Thyroid gland (tissue), 4 donors: ENCODE measurements at places on chromosomes 1 and 21.

GRCh38 chr1:9654051-9654833 is 2.7 kb downstream of the PIK3CD start:
- no peak for DNase-seq

DNA sequence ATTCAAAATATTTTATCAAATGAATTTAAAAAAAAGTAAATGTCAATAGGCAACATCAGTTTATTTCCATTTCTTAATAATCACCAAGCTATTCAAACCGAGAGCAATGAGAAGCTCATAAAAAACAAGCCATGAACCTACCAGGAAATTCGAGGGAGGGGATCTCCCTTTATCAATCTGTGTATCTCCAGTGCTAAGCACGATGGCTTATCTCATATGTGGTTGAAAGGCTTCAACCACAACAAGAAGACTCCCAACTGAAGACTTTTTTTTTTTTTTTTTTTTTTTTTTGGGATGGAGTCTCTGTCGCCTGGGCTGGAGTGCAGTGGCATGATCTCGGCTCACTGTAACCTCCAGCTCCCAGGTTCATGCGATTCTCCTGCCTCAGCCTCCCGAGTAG is 833.3 kb downstream of the USP25 start:
- DNase-seq: no peak

GRCh38 chr1:238108417-238108816 is 217.7 kb upstream of the ZP4 start:
- DNase-seq: no peak

GRCh38 chr21:42150474-42151085 is 68.4 kb upstream of the ABCG1 start:
- DNase-seq: no peak

DNA sequence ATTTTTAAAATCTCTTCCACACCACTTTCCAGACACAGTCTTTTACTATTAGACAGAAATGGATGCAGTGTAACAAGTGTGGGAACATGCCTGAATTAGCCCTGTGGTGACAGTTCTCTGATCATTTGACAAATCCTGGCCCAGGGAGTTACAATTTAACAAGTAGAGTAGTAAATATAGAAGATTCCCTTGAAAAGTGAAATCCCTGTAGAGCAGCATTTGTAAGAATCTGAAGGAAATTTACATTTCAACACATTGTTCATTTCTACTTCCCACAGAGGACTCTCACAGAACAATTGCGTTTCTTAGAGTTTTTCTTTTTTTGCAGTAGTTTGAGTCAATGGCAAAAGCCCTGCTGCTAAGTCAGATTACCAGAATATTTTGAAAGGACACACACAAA is 458.3 kb upstream of the BRINP3 start:
- no peak for DNase-seq

DNA sequence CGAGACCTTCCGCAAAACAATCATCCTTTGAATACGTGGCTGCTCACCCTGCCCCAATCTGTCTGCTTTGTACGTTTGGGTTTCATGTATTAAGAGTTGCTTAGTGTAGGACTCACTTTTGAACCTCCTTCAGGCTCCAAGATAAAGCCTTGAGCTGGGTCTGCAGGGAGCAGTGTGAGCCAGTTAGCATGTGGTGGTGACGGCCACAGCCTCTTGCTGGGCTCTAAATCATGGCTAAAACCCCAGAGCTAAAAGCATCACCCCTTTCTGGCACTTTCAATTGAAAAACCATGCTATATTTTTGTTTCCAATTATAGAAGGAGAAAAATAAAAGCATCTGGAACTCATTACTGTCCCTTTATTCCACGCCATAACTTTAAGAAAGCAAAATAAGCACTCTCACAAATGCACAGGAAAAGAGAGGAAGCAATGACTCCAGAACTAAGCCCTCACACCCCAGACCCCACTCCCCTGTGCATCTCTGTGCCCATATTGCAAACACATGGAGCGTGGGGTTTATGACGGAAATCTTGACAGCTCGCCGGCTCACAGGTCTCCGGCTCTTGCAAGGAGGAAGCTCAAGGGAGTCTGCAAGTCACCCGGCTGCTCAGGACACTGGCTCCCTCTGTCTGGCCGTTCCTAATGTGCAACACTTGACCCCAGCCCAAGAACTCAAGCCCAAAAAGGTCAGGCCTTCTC is 135.5 kb downstream of the MIS18A start:
- no peak for DNase-seq

DNA sequence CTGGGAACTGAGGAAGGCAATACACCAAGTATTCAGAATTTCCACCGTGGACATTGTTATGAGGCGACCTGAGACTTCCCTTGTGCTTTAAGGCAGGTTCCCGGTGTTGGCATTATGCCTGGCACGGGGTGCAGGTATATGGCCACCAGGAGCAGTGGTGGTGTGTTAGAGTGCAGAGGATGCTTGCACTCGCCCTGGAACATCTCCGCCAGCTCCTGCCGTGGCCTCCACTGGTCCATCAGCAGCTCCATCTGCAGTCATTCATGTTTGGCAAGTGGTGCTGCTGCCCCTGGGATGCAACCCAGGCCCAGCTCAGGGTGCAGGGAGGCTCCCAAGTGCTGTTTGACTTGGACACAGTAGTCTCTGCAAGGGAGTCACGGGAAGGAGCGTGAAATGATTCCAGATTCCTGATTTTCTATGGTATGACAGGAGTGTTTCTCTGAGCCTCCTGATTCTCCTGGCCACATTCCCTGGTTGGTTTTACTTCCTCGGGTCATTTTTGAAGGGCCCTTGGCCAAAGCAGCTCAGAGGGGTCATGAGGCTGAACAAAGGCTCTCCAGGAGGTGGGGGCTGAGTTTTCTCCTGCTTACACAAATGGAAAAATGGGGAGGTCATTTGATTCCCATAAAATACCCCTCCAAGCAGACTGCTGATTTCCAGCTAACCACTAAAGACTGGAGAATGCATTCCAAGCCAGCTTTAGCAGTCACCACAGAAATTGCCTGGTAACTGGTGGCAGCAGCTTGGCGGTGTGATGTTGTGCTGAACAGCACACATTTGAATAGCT is 60.4 kb upstream of the PSEN2 start:
- no peak for DNase-seq

GRCh38 chr1:247291833-247292561 is 36.1 kb downstream of the VN1R5 start:
- no peak for DNase-seq
